Left renal cortex interstitium (tissue), 4 donors: ENCODE measurements at places on chromosomes 2 and 18. TPM values are rescaled to one million over a fixed set of nuclear protein-coding genes. Genes with fewer than 3 reads are reported as not detected.

GNAL gene
- polyA plus RNA-seq, result 2.9 TPM

MYCN gene
- polyA plus RNA-seq, result 38.6 TPM

RNF25 gene
- polyA plus RNA-seq, result 53.9 TPM

EMX1 gene
- polyA plus RNA-seq, result 76.8 TPM

TSPYL6 gene
- not detected for polyA plus RNA-seq

MEIS1 gene
- 137 TPM for polyA plus RNA-seq

DLGAP1 gene
- 4.8 TPM for polyA plus RNA-seq

CD8A gene
- polyA plus RNA-seq, result 0.29 TPM

CYP26B1 gene
- 18.3 TPM for polyA plus RNA-seq

MXD1 gene
- polyA plus RNA-seq, result 8.9 TPM

SLC23A3 gene
- polyA plus RNA-seq, result 14.8 TPM

SCN2A gene
- 4.7 TPM for polyA plus RNA-seq

IWS1 gene
- polyA plus RNA-seq, result 60.9 TPM

STK36 gene
- polyA plus RNA-seq, result 109 TPM

TTN gene
- 1.3 TPM for polyA plus RNA-seq

OR6B2 gene
- polyA plus RNA-seq, result not detected

TUBB6 gene
- 61.8 TPM for polyA plus RNA-seq

CD8B gene
- polyA plus RNA-seq, result 0.81 TPM

SERPINB10 gene
- 0.19 TPM for polyA plus RNA-seq

COLEC11 gene
- 1.0 TPM for polyA plus RNA-seq

CAPN13 gene
- 1.6 TPM for polyA plus RNA-seq
